ENCODE measurements at places on chromosomes 1 and 21.

DNA sequence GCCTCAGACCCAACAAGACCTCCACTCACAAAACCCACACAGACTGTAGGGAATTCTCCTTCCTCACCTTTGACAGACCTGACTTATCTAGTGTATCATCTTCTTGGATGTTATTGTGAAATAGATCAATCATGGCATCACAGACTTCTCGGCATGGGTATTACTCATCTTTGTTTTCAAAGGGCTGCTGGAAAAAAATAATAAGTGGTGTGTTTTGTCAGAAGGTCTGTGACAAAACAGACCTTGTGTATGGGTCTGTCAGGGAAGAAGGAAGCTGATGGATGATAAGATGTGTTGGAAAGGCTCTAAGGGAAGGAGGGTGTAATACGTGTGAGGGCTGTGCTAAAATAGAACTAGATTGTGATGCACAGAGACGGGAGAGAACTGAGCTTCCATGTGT is 13.9 kb upstream of the S100A7 start:
- DNase-seq, result no peak

DNA sequence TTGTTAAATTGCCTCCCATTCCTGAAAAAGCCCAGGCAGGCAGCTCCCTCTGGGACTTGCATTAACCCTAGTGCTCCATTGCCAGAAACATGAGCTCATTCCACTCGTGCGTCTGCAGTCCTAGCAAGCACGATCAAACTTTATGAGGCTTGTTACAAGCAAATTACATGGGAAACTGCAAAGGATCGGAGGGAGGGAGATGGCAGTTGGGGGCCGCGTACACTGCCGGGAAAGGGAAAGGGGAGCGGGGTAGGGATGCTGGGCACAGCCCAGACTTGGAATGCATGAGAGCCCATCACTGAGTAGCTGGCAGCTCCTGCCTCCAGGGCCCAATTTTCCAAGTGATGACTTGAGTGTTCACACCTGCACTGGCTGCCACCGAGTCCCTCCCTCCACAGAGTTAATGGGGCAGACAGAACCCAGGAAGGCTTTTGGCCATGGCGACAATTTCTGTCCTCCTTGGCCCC is 169.9 kb downstream of the BRINP2 start:
- DNase-seq, result no peak

GRCh38 chr1:117162816-117163215 is 41.3 kb upstream of the TRIM45 start:
- no peak for DNase-seq

GRCh38 chr1:213905344-213905743 is 82.4 kb upstream of the PROX1 start:
- DNase-seq, result no peak

DNA sequence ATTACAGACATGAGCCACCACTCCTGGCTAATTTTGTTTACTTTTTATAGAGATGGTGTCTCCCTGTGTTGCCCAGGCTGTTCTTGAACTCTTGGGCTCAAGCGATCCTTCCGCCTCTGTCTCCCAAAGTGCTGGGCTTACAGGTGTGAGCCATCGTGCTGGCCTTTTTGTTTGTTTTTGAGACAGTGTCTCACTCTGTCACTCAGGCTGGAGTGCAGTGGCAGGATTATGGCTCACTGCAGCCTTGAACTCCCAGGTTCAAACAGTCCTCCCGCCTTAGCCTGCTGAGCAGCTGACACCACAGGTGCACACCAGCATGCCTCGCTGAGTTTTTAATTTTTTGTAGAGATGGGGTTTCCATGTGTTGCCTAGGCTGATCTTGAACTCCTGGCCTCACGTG is 49.1 kb downstream of the ADARB1 start:
- no peak for DNase-seq

DNA sequence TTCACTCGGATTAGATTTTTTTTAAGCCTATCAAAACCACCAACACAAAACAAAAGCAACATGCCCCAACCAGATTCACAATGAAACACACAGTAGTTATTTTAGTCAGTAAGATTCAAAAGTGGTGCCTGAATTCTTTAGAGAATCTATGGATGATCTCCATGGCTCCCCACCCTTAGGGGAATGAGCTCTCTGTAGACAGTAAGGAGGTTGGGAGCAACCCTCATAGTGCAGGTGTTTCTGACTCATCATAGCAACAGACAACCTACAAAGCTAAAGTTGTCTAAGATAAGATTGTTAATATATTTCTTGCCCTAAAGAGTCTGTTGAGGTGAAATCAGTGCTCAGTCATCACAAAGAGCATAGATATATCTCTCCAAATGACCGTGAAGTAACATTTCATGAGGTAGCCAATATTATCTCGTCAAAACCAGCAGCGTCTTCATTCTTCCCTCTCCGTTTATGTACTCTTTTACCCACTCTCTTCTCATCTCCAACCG is 78.3 kb downstream of the ADAMTS1 start:
- DNase-seq, result no peak

- DNase-seq, result no peak
Observed at GRCh38 chr1:205523261-205523890, 18.9 kb downstream of the CDK18 start.

- no peak for DNase-seq
Observed at GRCh38 chr1:27973771-27974416, 14.1 kb downstream of the XKR8 start.

DNA sequence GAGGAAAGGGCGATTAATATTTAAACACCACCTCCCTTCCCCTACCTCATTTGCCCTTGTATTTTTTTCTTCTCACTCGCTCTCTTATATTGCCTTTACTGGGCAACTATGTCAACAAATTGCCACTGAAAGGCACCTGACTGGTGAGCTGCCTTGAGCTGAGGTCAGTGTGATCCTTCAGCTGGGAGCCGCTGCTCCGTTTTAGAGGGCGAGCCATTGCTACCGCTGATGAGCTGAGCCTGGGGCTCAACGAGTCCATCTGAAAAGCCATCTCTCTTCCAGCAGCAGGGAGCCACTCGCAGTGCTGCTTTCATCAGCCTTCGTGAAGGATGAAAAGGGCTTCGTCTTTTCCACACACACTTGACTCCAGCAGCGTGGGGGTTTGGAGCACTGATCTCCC is 108.0 kb upstream of the KIF26B start:
- no peak for DNase-seq

GRCh38 chr1:115717541-115717940 is 51.0 kb downstream of the CASQ2 start:
- no peak for DNase-seq

GRCh38 chr1:5856246-5856815 is 135.9 kb downstream of the NPHP4 start:
- no peak for DNase-seq

GRCh38 chr1:9755441-9755995 is 68.2 kb downstream of the CLSTN1 start:
- DNase-seq, result no peak

DNA sequence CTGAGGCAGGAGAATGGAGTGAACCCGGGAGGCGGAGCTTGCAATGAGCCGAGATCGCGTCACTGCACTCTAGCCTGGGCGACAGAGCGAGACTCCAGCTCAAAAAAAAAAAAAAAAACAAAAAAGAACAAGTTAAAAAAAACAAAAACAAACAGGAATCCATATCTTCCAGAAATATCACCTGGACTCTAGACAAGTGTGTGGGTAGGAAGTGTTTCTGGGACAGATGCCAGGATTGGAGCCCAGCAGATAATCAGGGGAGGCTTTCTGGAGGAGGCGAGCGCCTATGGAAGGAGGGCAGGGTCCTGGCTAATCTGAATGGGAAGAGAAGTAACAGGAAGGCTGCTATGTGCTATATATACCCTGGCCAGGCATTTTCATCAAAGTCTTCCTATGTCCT is 43.6 kb upstream of the SYNC start:
- no peak for DNase-seq

DNA sequence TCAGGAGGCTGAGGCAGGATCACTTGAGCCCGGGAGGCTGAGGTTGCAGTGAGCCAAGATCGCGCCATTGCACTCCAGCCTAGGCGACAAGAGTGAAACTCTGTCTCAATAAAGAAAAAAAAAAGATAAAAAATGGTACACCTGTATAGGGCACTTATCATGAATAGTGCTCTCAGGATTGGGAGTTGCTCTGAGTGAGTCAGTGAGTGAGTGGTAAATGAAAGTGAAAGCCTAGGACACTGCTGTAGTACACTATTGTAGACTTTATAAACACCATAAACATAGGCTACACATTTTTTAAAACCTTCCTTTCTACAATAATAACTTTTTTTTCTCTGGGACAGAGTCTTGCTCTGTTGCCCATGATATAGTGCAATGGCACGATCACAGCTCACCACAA is 16.8 kb downstream of the PHTF1 start:
- no peak for DNase-seq

DNA sequence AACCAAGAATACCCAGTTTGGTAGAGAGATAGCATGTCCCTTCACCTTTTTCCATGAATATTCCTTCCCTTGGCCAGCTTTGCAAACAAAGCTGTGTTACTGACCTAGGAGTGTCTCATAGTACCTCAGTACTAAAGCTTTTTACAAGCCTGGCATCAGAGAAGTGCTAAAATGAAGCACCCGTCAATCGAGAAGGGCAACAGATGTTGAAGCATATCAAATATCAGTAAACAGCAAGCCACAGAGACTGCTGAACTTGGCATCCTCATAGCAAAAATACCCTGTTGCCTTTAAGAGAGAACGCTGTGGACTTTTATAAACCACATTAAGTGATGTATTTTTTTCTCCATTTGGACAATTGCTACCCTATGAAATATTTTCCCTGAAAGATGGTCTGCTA is 128.6 kb upstream of the HOOK1 start:
- DNase-seq, result no peak

GRCh38 chr1:37147392-37147831 is 113.1 kb upstream of the GRIK3 start:
- no peak for DNase-seq

GRCh38 chr1:106717591-106717990 is 338.9 kb upstream of the PRMT6 start:
- DNase-seq, result no peak

GRCh38 chr1:21270086-21270689 is 20.1 kb downstream of the ECE1 start:
- DNase-seq, result peak; percentile 62

DNA sequence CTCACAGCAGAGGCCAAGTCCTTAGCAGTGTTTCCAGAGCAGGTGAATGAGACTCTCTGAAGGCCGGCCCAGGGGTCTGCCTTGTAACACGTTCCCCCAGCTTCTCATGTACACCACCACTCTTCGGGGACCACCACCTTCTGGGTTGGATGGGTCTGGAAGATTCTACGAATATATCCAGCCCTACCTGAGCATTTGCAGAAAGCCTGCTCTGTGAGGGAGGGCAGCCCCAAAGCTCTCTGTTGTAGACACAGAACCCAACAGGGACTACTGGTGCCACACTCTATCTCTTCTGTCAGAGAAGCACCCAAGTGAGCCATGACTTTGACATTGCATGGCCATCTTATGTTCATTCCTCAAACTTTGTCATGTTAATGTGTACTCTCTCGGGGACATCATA is 61.8 kb downstream of the CD247 start:
- DNase-seq, result no peak

Measured in stimulated activated CD8-positive, alpha-beta memory T cell treated with anti-CD3 and anti-CD28 coated beads, Interleukin-15, amount 100 ng/mL, for 4 hours (primary cell).